ENCODE measurements at places on chromosomes 11 and 22.

- no peak for DNase-seq
Observed at GRCh38 chr11:116710001-116710674, 62.6 kb downstream of the BUD13 start.

DNA sequence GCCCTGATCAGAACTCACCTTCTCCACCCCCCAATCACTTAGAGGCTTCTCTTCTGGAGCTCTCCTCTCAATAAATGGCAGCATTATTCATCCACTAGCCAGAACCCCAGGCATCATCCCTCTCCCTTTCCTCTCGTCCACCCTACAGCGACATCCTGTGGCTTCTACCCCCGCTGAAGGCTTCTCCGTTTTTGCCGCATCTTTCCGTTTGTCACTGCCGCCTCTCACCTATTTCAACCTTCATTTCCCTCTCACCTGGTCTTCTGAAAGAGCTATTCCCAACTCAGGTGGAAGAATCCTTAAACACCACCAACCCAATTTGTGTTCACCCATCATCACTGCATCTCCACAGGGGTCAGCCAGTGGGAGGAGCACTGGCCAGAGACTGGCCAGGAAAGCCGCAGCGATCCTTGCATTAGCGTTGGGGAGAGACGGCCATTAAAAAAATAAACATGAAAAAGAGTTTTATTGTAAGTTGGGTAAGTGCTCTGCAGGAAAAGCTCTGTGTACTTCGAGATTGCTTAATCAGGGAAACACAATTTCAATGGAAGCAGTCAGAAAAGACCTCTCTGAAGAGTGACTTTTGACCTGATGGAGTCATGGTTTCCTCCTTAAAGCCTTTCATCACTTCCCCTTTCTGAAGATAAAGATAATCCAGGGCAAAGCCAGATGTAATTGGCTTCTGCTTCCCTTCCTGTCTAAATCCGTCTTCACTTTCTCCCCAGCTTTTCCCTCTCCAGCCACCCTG, 36.7 kb downstream of the SPATA19 start:
- DNase-seq, result no peak

- no peak for DNase-seq
Observed at GRCh38 chr11:43921561-43922294, 20.7 kb upstream of the C11orf96 start.

DNA sequence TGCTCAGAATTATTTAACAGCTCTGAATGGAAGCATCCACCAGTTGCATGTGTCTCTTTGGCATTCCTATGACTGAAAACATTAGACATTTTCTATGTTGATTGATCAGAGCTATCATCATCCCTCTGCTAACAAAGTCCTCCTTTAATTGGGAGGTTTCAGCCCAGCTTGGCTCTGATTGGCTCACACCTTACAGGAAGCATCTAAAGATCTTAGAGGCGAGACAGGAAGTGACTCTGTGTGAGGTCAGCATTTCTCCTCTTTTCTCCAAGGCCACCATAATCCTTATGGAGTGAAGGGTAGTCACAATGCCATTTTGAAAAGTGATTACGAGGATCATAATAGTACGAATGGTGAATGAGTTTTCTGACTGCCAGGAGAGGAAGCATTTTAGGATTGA, 260.8 kb downstream of the MIAT start:
- no peak for DNase-seq

DNA sequence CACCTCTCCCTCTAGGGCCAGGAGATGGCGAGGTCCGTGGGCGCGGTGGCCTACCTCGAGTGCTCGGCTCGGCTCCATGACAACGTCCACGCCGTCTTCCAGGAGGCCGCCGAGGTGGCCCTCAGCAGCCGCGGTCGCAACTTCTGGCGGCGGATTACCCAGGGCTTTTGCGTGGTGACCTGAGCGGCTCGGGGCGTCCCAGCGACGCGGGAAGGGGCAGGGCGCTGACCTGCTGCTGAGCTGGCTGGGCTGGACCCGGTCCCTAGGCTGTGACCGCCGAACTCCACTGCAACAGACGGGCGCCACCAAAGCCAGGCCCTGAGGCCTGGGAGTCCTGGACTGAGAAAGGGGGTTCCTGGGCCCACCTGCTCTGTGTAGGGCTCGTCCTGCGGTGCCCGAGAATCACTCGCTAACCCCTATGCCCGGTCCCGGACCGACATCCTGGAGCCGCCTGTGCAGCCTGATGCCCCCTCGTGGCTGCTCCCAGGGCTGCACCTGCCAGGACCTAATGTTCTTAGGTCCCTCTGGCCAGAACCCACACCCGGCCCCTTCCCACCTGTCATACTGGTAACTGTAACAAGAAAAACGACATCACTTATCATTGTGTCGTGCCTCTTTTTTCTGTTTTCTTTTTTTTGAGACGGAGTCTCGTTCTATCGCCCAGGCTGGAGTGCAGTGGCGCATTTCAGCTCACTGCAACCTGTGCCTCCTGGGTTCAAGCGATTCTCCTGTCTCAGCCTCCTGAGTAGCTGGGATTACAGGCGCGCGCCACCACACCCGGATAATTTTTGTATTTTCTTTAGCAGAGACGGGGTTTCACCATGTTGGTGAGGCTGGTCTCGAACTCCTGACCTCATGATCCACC, 15.0 kb downstream of the RHOD start:
- DNase-seq, result peak; percentile 93
